HS-27A (cell line): ENCODE measurements at places on chromosomes 12 and 14.

DNA sequence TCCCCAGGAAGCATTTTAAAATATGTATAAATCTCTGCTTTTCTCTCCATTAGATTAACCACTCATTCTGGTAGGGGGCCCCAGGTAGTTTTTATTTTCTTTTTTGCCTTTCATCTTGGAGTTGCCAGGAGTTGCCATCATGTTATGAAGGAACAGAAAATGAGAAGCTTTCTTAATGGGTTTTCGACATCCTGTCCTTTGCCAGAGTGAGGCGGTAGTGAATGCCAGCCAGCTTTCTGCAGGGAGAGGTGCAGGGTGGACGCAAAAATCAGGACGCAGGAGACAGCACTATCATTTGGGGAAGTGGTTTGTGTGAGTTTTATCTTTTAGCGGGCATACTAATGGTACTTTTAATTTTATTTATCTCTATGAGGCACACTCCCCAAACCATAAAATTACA, 1.7 kb downstream of the RASSF8 start:
- DNase-seq: no peak

DNA sequence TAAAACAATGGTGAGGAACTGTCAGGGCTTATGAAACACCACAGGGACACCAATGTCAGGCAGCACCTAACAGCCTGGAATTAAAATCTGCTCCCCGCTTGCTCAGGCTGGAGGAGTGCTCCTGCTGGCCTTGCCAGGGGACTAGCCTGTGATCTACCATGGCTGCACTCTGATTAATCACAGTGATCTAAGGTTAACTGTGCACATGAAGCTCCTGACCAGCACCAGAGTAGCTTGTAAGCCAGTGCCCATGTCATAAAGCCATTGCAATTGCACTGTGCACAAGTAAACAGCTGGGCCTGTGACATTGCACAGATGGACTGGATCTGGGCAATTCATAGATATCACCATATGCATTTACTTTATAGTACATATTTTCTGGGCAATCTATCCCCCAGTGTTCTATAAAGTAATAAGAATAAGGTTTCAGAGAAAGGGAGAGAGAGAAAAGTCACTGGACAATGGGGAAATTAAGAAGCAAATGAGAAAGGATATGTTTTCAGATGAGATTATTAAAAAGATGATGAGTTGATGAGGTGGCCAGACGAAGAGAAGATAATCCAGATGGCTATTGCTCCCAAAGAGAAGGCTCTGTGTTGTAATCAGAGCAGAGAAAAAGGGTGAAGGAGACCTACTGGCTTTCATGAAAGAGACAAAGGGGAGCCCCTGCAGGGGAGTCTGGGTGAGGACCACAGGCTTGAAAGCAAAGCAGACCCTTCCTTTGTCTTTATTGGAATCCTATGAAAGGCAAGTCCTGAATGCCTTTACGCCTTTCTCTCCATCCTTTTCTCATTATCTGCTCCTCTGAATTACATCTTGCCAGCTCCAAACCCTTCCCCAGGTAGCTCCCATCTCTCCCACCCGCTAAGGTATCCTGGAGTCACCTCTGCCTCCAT, 145.8 kb downstream of the SLC38A6 start:
- no peak for DNase-seq

GRCh38 chr14:94050231-94050880, 24.2 kb downstream of the OTUB2 start:
- DNase-seq: no peak

- DNase-seq: no peak
Observed at GRCh38 chr14:76782885-76783566, 21.8 kb downstream of the VASH1 start.

GRCh38 chr12:29547151-29547632, 49.7 kb upstream of the OVCH1 start:
- no peak for DNase-seq

DNA sequence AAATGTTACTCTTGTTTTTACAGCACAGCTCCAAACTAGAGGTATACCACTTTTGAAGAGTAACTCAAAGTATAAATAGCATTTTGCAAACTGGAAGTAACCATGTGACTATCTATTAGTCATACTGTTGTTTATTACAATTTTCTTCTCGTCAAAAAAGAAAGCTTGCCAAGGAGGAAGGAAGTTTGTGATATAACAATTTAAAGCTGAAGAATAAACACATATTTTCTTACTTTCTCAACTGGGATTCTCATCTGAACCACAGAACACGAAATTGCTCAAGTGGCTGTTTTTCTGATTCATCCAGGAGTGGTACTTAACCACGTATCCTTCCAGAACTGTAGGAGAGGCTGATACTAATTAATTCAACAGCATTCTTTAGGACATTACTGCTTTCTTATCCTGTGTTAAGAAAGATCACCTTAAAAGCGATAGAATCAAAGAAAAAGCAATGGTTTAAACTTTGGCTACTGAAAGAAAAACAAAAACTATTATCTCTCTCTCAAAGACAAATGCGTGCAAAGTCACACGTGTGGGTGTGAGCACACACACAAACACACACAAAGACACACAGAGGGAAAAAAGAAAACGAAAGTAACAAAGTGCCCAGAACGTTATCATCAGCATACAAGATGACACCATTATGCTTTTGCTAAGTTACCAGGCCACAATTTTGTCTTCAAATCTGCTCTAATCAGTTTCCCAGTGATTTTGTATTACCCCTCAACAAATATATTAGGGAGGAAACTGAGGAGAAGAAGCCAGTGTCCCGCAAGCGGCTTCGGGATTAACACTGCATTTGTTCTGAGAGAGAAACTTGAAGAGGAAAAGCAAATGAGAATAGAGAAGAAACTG, at the start of gene CLEC2B:
Gene CLEC2B (minus strand): TSS at position 48 of the 855 bp plus-strand sequence.
- DNase-seq: no peak

DNA sequence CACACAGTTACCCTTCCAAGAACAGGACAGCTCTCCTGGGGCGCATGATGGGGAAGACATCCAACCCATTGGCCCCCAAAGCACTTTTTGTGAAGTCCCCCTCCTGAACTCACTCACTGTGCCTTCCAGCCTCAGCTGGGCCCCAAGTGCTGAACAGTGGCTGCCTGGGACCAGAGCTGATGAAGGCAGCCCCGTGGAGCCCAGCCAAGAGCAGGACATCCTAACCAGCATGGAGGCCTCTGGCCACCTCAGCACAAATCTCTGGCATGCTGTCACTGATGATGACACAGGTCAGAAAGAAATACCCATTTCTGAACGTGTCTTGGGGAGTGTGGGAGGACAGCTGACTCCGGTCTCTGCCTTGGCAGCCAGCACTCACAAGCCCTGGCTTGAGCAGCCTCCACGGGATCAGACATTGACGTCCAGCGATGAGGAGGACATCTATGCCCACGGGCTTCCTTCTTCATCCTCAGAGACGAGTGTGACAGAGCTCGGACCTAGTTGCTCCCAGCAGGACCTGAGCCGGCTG, 72.0 kb downstream of the TECPR2 start:
- no peak for DNase-seq

DNA sequence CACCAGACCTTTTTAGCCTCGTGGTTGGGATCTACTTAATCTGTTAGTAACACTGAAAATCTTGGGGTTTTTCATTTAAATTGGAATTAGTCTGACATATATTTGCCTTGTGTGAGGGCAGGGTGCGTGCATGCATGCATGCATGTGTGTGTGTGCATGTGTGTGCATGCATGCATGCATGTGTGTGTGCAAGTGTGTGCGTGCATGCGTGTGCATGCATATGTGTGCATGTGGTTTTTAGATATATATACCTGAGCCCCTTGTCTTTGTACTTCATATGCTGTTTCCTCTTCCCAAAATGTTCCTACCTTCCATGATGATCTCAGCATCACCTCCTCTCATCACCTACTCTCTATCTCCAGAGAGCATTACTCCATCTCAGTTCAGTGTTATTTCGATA, 66.3 kb upstream of the BCL11B start:
- DNase-seq: no peak
